ENCODE measurements at places on chromosomes 5 and 9. TPM values are rescaled to one million over a fixed set of nuclear protein-coding genes. Genes with fewer than 3 reads are reported as not detected.
A peak's percentile ranks its signal among the peaks of the same experiment; 100 is the strongest.

Gene ADGRD2
- total RNA-seq = not detected

Gene SHC3
- total RNA-seq = 17.7 TPM

Gene GABRP
- total RNA-seq = not detected

Gene RNF208
- 10.1 TPM for total RNA-seq

- DNase-seq = no peak
Measured at GRCh38 chr5:107813559-107813958, 142.8 kb upstream of the EFNA5 start.

DNA sequence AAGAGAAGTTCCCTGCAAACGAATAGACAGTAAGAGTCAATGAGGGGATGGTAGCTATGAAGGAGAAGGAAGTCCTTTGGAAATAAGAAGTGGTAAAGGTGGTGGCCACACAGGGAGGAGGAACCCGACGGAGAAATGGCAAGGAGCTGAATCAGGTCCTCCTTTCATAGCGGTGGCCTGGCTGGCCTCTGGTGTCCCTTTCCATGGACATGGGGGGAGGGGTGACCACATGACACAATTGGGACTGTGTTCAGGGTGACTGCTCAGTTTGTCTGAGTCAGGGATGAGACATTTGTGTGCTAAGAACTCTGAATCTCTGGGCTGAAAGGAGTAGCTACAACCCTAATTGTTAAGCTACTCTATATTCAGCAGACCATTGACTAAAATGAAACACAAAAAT is 28.7 kb upstream of the TIMD4 start:
- no peak for DNase-seq

Gene NEUROG1
- total RNA-seq = 7.3 TPM

Gene SOX30
- total RNA-seq = not detected

Gene IL5
- not detected for total RNA-seq

GRCh38 chr9:37335238-37335637 is 87.3 kb upstream of the GRHPR start:
- DNase-seq = no peak

- no peak for DNase-seq
Measured at GRCh38 chr9:24738421-24738961, 192.8 kb upstream of the IZUMO3 start.

Gene BSPRY
- not detected for total RNA-seq

Gene IGIP
- total RNA-seq = 1.4 TPM

- DNase-seq = peak; percentile 28
Measured at GRCh38 chr9:113963017-113963620, 87.0 kb downstream of the ZNF618 start.

DNA sequence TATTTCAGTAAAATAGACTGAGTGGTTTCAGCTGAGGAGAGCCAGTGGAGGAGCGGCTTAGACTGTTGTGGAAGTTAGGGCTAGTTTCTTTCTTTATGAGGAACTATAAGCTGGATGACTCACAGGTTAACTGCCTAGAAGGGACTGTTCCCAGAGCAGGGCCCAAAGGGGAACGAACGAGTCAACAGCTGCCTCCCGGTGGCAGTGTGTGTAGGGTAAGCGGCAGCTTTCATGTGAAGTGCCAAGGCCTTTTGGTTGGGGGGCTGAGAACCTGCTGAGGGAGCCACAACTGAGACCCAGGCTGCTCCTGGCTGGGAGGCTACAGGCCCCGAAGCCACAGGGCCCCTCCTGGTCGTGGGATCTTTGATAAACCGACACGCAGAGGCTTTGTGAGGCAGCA is 7.0 kb downstream of the SQSTM1 start:
- no peak for DNase-seq

DNA sequence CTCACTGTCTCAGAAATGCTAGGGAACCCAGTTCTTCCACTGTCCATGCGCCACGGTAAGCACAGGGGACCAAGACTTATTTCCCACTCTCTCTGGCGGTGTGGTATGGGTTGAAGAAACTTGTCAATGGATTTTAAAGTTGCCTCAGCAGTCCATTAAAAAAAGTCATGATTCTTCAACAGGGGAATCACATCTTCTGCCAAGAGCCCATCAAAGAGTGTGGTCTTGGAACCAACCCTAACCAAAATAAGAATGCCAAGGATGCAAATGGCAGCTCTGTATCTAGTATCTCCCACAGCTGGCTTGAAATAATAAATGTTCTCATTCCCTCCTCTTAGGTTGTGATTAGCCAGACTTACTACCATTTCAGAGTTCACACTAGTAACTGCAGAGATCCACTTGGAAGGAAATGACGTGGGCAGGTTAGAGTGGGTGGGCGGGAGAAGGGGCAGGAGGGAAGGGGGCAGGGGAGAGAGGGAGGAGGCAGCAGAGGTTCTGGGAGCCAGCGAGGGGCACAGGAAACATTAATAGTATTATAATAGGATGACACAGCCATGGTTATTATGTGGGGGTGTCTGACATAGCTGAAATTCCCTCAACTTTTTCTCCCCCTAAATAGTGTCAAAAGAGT is 17.6 kb downstream of the PTCH1 start:
- no peak for DNase-seq

GRCh38 chr5:131377785-131378325 is 114.0 kb downstream of the CDC42SE2 start:
- DNase-seq = no peak

Gene ABLIM3
- total RNA-seq = 2.4 TPM

DNA sequence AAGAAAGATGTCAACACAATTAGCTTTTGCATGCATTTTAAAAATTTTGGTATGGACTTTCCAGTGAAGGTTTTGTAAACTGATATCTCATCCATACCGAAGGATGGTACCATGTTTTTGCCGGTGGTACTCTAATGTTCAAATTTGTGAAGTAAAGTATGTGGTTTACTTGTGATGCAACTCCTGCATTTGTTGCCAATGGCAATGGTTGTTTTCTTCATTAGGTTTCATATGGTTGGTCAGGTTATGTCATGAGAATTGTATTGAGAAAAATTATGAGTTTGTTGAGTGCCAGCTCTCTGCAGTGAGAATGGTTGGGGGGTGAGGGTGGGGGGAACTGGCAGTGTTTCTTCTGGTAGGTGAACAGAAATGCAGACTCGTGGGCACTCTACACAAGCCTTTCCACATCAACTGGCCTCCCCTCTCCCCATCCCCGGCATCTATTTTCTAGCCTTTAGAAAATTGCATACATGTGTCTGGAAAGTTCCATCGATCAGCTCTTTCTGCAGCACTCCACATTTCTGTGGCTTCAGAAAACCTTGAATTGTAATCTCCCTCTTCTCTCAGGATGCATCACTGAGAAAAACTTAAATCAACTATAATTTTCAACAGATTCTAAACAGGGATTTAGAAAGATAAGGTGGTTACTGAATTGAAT is 107.7 kb downstream of the PDE4D start:
- no peak for DNase-seq

DNA sequence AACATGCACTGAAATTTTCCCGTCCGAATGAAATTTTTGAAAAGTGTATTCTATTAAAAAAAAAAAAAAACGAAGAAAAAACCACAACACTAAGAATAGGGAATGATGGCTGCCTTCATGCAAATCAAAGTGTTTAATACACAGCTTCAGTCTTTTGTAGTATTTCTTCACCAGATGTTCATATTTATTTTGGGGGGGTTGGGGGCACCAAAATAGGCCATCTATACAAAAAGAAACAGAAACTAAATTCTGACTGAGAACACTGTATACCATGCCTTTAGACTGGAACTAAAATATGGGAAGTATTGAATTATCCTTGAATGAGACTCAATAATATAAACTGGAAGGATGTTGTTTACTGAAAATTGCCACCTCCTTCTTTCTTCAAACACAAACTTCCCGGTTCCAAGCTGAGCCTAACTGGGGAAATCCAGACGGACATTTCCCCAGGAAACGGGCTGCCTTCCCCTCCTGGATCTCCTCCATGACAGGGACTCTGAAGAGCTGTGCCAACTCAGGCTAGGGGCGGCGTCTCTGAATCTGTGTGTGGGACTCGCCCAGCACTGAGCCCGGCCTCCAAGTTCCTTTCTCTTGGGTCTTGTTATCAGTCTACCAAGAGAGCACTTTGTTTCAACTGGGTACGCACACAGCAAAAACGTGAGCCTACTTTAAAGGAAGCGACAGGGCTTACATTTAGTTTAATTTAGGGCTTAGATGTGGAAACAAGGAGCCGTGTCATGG is 511.3 kb upstream of the ADAMTS16 start:
- no peak for DNase-seq

Gene SH2D3C
- 6.0 TPM for total RNA-seq

Gene LPCAT1
- 111 TPM for total RNA-seq

Gene CRB2
- 80.5 TPM for total RNA-seq

- no peak for DNase-seq
Measured at GRCh38 chr5:10566543-10567068, 2.7 kb downstream of the ANKRD33B start.

Gene FAM169A
- total RNA-seq = 11.6 TPM

Gene FBXW11
- total RNA-seq = 66.6 TPM

- no peak for DNase-seq
Measured at GRCh38 chr5:167993771-167994170, 297.7 kb upstream of the WWC1 start.

Gene SCAI
- total RNA-seq = 15.2 TPM

GRCh38 chr5:55327281-55327680 is 19.5 kb downstream of the MTREX start:
- no peak for DNase-seq

Gene GARIN3
- not detected for total RNA-seq

Gene C9orf50
- 0.27 TPM for total RNA-seq

- no peak for DNase-seq
Measured at GRCh38 chr5:8434501-8434900, 565.6 kb downstream of the MTRR start.

GRCh38 chr5:765948-766631 is 18.4 kb downstream of the ZDHHC11B start:
- no peak for DNase-seq

Gene SOWAHA
- total RNA-seq = not detected

DNA sequence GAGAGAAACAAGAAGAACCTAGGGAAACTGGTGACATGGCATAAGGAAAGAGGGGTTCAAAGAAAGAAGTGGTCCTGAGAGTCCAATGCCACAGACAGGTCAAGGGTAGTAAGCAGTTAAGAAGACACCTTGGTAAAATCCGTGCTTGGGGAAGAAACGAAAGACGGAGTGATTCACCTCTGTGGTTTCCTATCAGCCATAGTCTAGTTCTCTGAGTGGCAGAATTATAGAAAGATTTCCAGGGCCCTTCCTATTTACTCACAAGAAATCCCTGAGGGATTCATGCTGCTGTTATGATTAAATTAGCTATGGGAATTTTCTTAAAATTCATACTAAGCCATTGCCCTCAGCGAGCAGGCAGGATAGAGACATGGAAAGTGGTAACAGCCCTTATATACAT is 31.7 kb downstream of the IL33 start:
- no peak for DNase-seq

DNA sequence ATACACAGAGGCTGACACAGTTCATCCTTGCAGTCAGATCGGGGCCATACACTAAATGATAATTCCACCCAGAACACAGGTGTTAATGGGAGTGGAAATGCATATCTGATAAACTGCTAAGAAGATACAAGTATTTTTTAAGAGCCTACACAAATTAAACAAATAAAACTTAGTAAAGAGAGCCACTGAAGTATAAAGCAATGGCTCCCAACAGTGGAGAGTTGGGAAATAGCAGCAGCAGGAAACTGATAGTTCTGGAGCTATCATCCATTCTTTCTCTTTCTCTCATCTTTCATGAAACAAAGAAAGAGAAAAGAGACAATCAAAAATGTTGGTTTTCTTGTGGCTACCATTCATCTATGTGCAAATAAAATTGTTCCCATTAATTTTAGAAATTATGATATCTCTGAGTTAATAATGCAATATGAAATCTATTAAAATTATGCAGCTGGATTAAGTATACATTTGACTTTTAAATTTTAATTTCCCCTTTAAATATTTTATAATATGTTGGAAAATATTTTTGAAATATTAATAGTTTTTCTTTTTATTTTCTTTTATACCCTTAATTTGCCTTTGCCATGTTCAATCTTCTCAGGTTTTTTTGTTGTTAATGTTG is 120.8 kb downstream of the EMB start:
- no peak for DNase-seq
